ENCODE measurements at places on chromosomes 16 and 17. TPM values are rescaled to one million over a fixed set of nuclear protein-coding genes. Genes with fewer than 3 reads are reported as not detected.

GRCh38 chr17:20929334-20929733, 113.5 kb downstream of the USP22 start:
- DNase-seq = no peak
- H3K4me3 ChIP-seq = no peak overlapping the region
- no peak overlapping the region for H3K27ac ChIP-seq
- no peaks in the 10 kb centered on the region for H3K36me3 ChIP-seq
- no peaks in the 10 kb centered on the region for H3K27me3 ChIP-seq

- no peak overlapping the region for H3K27ac ChIP-seq
- no peak overlapping the region for H3K4me3 ChIP-seq
- H3K4me1 ChIP-seq = peaks cover 4% of the 10 kb centered on the region
These were observed 24.8 kb downstream of the HS3ST3A1 start for GRCh38 chr17:13576661-13577526.

DNA sequence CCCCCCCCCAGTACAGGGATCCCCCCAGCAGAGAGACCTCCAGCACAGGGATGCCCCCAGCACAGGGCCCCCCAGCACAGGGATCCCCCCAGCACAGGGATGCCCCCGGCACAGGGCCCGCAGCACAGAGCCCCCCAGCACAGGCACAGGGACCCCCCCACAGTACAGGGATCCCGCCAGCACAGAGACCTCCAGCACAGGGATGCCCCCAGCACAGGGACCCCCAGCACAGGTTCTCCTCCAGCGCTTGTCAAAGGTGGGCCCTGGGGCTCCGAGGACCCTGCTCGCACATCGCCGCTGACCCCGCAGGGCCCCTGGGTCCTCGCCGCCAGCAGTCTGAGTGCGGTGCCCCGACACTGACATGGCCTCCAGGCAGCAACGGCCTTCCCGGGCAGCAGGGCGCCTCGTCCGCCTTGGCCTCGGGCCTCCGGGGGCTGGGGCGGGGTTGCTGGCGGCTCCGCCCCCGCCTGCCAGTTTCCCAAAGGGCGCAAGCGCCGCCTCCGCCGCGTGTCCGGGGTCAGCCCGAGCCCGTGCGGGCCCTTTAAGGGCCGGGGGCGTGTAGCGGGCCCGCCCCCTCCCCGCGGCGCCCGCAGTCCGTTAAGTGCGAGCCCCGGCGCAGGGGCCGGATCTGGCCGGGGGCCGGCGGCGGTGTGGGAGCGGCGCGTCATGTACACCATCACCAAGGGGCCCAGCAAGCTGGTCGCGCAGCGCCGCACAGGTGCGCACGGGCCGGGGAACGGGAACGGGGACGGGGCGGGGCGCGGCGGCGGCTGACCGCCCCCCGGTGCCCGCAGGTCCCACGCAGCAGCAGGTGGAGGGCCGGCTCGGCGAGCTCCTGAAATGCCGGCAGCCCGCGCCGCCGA, at the start of gene MCRIP2:
MCRIP2 (plus strand) TSS at position 503 of the 863 bp plus-strand sequence; CDS start at position 667, 164 bp downstream.
- H3K4me1 ChIP-seq = peaks cover 18% of the 10 kb centered on the region
- H3K4me3 ChIP-seq = peak within 1 kb of the TSS; percentile 60
- no peaks in the 10 kb centered on the region for H3K36me3 ChIP-seq
- H3K27ac ChIP-seq = no peak within 1 kb of the TSS

DNA sequence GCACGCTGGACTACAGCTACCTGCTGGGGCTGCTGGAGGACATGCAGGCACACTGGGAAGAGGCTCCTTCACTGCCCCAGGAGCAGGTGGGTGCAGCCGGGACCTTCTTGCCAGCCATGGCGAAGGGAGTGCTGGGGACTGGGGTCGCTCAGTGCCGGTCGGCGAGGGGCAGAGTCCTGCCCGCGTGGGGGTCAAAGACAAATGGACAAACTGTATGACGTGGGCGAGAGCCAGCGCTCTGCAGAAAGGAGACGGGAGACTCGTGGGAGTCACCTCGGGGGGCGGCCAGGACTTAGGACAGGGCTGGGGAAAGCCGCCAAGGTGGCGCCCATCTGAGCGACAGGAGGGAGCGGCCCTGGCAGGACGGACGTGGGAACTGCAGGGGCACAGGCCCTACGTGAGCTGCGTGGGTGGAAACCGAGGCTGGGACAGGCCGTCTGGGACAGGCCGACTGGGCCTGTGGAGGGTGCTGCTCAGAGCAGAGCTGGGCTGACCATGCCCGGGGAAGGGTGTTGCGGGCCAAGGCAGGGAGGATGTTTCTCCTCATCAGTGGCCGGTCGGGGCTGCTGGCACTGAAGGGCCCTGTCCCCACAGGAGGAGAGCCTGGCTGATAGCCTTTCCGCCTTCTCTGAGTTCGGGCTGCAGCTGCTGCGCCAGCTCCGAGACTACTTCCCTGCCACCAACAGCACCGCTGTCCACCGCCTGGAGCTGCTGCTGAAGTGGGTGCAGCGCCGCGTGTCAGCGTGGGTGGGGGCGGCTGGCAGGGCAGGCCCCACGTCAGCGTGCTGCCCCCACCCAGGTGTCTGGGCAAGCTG, 8.0 kb downstream of the TSR3 start:
- peak overlapping the region; percentile 49 for H3K4me3 ChIP-seq
- no peak overlapping the region for H3K27ac ChIP-seq

DNA sequence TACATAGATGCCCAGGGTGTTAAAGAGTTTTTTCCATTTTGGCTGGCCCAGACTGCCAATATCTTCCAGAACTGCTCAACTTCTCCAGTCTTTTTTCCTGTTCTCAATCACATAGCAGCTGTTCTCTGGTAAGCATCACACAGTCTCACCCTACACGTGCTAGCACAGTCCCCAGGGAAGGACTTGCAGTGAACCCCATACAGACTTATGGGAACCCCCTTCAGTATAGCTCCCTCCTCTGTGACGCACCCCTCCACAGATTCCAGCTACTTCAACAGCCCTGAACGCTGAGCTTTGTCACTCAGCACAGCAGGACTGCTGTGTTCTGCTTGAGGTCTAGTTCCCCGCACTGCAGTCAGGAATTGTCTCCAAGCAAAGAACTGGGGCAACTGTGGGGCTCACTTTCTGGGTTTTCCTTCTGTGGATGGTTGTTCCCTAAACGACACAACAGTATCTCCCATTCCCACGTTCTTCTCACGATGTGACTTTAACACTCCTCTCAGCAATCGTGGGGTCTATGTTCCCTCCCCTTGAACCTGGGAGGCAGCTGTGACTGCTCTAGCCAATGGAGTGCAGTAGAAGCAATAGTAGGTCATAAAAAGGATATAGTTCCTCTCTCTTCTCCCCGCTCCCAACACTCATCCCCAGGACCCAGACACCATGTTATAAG, 3.6 kb downstream of the MMP28 start:
- no peak overlapping the region for H3K27ac ChIP-seq
- no peak for DNase-seq
- no peaks in the 10 kb centered on the region for H3K4me1 ChIP-seq
- H3K36me3 ChIP-seq = no peaks in the 10 kb centered on the region

DNA sequence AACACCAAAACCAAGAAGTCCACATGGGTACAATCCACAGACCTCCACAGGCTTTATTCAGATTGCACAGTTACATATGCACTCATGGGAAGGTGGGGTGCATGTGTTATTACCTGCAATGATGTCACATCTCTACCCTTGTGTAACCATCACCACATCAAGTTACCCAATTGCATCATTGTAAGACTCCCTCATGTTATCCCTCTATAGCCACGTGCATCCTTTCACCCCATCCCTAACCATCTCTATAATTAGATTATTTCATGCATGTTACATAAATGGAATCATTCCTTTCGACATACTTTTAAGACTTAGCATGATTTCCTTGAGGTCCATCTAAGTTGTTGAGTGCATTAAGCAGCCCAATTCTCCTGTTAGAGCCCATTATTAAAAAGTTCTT, 408.2 kb upstream of the C16orf82 start:
- no peaks in the 10 kb centered on the region for H3K36me3 ChIP-seq
- H3K4me1 ChIP-seq = no peaks in the 10 kb centered on the region
- DNase-seq = no peak
- no peak overlapping the region for H3K4me3 ChIP-seq
- no peaks in the 10 kb centered on the region for H3K27me3 ChIP-seq
- H3K27ac ChIP-seq = no peak overlapping the region

DNA sequence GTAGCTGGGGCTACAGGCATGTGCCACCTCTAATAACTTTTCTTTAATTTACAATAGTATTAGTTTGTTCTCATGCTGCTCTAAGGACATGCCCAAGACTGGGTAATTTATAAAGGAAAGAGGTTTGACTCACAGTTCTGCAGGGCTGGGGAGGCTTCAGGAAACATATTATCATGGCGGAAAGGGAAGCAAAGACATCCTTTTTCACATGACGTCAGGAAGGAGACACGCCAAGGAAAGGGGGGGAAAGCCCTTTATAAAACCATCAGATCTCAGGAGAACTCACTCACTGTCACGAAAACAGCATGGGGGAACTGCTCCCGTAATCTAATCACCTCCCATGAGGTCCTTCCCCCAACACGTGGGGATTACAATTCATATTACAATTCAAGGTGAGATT, 18.3 kb downstream of the IL4R start:
- DNase-seq = no peak
- H3K27me3 ChIP-seq = no peaks in the 10 kb centered on the region
- no peak overlapping the region for H3K4me3 ChIP-seq
- no peaks in the 10 kb centered on the region for H3K36me3 ChIP-seq

DNA sequence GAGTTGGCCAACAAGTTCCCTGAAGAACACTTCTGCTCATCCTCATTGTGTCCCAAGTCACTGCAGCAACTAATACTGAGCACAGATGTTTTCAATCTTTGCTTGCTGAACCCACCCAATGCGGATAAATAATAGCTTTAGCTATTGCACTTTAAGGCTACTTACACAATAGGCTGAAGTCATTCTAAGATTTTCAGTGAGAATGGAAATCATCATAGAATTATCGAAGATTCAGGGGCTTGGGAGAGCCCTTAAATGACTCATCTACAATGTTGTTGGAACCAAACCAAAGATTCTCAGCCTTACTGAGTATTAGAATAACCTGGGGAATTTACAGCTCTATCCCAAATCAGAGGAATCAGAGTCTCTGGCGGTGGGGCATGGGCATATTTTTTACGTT, 51.2 kb downstream of the SYCE1L start:
- no peaks in the 10 kb centered on the region for H3K36me3 ChIP-seq
- no peaks in the 10 kb centered on the region for H3K4me1 ChIP-seq
- DNase-seq = no peak
- no peaks in the 10 kb centered on the region for H3K27me3 ChIP-seq

DNA sequence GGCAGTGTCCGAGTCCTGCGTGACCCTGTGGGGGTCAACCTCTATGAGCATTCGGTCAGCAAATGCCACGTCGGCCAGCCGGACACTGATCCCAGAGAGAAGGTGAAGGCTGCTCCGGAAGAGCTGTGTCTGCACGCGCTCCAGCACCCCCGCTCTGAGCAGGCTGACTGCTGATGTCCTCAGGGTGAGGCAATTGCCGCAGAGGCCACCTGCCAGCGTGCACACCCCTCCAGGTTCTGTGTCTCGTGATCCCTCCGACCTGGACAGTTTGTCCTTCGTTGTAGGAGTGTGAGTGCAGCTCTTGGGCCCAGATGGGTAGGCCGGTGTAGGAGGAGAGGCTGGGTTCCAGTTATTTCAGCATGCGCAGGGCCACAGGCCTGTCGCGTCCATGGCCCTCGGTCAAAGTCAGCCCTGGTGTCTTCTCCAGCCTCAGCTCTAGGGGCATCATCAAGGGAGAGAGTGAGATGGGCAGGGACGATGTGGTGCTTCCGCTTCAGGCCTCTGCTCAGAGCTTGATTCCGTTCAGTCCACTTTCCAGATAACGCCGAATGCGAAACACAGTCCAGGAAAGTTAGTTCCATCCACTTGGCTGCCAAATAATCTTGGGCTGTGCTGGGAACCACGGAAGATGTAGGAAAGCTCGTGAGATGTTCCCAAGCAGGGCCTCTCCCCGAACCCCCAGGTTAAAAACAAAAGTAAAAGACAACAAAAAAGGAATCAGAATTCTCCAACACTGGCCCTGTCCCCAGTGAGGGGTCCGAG, 15.1 kb upstream of the NCBP3 start:
- H3K4me1 ChIP-seq = no peaks in the 10 kb centered on the region
- no peak overlapping the region for H3K4me3 ChIP-seq
- H3K27ac ChIP-seq = no peak overlapping the region
- peaks cover 11% of the 10 kb centered on the region for H3K36me3 ChIP-seq

GRCh38 chr17:2687074-2687418, 24.5 kb downstream of the CLUH start:
- no peak for DNase-seq
- H3K4me1 ChIP-seq = peaks cover 7% of the 10 kb centered on the region
- H3K27me3 ChIP-seq = no peaks in the 10 kb centered on the region
- H3K4me3 ChIP-seq = no peak overlapping the region

DNA sequence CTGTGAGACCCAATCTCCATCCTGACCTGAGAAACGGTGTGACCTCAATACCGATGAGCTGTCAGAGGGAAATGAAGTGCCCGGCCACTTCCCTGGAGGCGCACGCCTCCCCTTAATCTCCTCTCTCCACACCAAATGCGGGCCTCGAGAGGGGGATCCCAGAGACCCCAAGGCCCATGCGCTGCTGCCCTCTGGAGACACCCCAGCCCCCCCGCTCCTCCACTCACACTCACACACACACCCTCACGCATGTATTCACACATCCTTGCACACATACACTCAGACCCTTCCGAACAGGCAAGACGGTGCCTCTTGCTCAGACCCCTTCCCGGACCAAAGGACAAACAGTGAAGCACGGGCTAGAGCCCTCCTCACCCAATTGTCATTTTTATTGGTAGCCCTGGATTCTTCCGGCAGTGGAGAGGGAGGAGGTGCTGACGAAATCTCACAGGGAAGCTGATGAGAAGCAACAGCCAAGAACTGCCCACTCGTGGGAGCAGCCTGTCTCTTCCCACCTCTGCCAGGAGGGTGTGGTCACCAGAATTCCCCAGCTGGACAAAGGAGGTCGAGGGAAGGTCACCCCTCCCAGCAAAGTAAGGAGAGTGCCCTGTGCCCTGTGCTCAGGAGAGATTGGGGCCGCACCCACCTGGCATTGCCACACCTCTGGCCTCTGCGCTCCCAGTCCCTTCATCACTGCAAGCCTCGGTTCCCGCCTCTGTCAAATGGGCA, 136.0 kb upstream of the TNRC6C start:
- no peaks in the 10 kb centered on the region for H3K27me3 ChIP-seq
- no peak overlapping the region for H3K4me3 ChIP-seq
- H3K36me3 ChIP-seq = no peaks in the 10 kb centered on the region
- H3K4me1 ChIP-seq = peaks cover 4% of the 10 kb centered on the region

GRCh38 chr16:51527349-51527748, 376.3 kb upstream of the SALL1 start:
- H3K36me3 ChIP-seq = no peaks in the 10 kb centered on the region
- peaks cover 6% of the 10 kb centered on the region for H3K4me1 ChIP-seq
- DNase-seq = no peak
- no peaks in the 10 kb centered on the region for H3K27me3 ChIP-seq
- no peak overlapping the region for H3K27ac ChIP-seq

- no peaks in the 10 kb centered on the region for H3K4me1 ChIP-seq
- H3K36me3 ChIP-seq = no peaks in the 10 kb centered on the region
- H3K27ac ChIP-seq = no peak overlapping the region
- H3K27me3 ChIP-seq = no peaks in the 10 kb centered on the region
These were observed 1.7 kb downstream of the ANKRD40CL start for GRCh38 chr17:50765454-50766221.

GRCh38 chr16:6200271-6200670, 1102.7 kb upstream of the EEF2KMT start:
- H3K27ac ChIP-seq = no peak overlapping the region
- no peaks in the 10 kb centered on the region for H3K27me3 ChIP-seq
- H3K36me3 ChIP-seq = no peaks in the 10 kb centered on the region

NME1 gene
- 310 TPM for total RNA-seq

GLG1 gene
- total RNA-seq = 139 TPM

SYT17 gene
- total RNA-seq = 5.6 TPM

MMP25 gene
- 23.9 TPM for total RNA-seq

MYL11 gene
- total RNA-seq = 1.2 TPM

Data from H1 (cell line).